SJCRH30 (cell line): ENCODE measurements at places on chromosomes 3 and 15. TPM values are rescaled to one million over a fixed set of nuclear protein-coding genes. Genes with fewer than 3 reads are reported as not detected.

- no peak for DNase-seq
These were observed 20.2 kb downstream of the PAK6 start for GRCh38 chr15:40259021-40259420.

GRCh38 chr3:30691944-30692343 lies 85.5 kb downstream of the TGFBR2 start:
- no peak for DNase-seq

The CYP8B1 gene
- not detected in 2 replicates for total RNA-seq

The CTDSPL gene
- 6.7 and 7.7 TPM in 2 replicates for total RNA-seq

DNA sequence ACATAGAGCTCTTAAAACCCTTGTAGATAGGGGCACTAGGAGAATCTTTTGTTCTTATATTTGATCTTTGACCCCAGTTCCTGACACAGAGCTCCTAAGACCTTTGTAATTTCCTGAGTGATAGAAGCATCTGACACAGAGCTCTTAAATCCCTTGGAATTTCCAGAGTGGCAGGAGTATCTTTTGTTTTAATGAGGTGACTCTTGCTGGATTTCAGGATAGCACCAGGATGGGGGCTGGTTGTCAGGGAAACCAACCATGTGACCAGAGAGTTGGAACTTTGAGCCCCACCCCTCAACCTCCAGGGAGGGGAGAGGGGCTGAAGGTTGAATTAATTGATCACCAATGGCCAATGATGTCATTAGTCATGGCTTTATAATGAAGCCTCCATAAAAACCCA lies 47.6 kb upstream of the ST8SIA2 start:
- DNase-seq = no peak
